ENCODE measurements at places on chromosomes 16 and 17.
A peak's percentile ranks its signal among the peaks of the same experiment; 100 is the strongest.

DNA sequence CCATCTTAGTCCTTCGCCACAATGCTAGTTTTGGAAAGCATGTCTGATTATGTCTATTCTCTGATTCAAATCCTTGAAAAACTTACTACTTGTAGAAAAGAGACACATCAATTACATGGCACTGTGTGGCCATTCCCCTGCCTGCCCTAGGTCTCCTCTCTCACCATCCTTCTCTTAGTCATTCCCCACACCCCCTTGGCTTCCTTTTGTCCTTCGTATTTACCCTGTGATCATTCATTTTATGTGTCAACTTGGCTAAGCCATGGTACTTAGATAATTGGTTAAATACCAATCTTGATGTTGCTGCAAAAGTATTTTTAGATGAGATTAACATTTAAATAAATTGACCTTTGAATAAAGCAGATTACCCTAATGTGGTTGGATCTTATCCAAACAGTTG lies 122.9 kb upstream of the CDH11 start:
- DNase-seq: no peak

DNA sequence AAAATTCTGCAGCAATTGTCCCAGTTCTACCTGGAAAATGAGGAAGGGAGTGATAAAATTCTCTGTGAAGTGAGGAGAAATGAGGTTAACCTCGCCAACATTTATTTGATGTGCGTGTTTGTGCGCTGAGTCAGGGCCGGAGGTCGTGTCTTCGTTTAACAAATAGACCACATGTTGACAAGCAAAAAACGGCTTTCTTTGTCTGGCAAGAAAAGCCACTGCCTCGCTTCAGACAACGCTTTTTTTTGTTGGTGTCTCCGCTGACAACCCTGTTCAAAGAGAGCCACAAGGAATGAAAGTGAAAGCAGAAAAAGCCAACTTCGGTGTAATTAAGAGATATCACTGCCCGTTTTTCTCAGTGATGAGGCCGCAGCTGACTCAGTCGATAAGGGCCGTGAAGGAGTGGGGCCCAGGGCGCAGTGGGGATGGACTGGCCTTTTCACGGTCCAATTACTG lies 510.6 kb downstream of the CDH13 start:
- DNase-seq: no peak

GRCh38 chr17:40063187-40063771 lies 514 bp downstream of the THRA start:
- DNase-seq: no peak

DNA sequence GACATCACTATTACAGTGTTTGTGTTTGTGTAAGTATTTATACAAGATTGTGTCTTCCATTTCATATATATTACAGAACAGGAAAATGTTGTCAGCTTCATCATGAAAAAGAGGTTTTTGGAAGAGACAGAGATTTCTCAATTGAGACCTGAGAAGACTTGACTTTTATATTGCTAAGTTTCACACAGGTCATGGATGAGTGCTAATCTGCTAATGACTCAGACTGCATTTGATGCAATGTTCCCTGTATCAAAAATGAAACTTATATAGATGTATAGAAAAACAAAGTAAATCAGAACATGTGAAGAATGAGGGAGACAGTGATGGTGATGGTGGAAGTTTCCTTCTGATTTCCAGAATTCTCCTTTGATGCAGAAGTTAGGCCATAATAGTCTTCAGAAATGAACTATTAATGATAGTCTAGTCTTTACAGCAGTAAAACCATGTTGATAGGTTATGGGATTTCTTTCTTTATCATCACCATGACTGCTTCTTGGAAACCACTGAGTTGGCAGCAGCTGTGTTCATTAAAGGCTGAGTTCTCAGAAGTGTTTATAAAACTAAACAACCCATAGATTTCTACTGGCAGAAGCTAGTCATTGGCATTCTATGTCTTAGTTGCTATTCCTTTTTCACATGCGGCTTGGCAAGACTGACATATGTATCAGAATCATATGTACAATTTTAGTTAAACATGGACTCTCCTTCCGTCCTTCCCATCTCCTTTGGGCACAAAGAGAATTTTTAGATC lies 56.1 kb downstream of the PCTP start:
- DNase-seq: no peak

GRCh38 chr16:56048425-56049105 lies 142.7 kb upstream of the GNAO1 start:
- no peak for DNase-seq

DNA sequence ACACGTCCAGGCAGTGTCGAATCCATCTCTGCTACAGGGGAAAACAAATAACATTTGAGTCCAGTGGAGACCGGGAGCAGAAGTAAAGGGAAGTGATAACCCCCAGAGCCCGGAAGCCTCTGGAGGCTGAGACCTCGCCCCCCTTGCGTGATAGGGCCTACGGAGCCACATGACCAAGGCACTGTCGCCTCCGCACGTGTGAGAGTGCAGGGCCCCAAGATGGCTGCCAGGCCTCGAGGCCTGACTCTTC lies 7.2 kb upstream of the CD68 start:
- no peak for DNase-seq

GRCh38 chr17:6843241-6843880 lies 11.8 kb upstream of the TEKT1 start:
- DNase-seq: peak; percentile 55

DNA sequence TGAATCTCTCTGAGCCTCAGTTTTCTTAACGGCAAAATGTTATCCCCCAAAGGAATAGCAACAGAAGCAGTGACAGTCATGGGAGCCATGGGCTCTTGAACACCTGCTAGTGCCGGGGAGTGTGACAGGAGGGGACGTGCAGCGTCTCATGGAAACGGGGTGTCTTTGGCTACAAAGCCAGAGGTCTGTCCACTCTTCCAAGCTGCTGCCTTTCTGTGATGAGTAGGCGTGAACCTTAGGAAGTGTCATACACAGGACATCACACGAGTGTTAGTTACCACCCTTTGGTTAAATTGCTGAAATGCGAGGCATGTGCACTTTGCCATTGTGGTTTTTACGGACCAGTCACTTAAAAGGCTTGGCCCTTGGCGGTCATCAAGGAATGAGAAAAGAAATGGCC lies 93.4 kb downstream of the IRF8 start:
- no peak for DNase-seq

- no peak for DNase-seq
Observed at GRCh38 chr17:80486692-80487091, 10.3 kb upstream of the NPTX1 start.

DNA sequence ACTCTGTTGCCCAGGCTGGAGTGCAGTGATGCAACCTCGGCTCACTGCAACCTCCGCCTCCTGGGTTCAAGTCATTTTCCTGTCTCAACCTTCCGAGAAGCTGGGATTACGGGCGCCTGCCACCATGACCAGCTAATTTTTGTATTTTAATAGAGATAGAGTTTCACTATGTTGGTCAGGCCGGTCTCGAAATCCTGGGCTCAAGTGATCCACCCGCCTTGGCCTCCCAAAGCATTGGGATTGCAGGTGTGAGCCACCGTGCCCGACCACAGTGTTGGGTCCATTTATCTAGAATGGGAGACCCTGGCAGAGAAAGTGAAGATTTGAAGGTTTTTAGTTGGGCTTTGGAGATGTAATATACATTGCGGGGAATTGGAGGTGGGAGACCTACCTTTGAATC lies 70.1 kb downstream of the SNX29 start:
- DNase-seq: no peak

Measured in SW 1271 (cell line).